Suppressor macrophage treated with lipopolysaccharide for 1 hour (primary cell): ENCODE measurements at places on chromosomes 11 and 22.

GRCh38 chr11:57073128-57073527 lies 84.4 kb downstream of the OR5AK2 start:
- DNase-seq: no peak

- no peak for DNase-seq
Measured at GRCh38 chr11:65581928-65582327, 6.1 kb downstream of the EHBP1L1 start.

DNA sequence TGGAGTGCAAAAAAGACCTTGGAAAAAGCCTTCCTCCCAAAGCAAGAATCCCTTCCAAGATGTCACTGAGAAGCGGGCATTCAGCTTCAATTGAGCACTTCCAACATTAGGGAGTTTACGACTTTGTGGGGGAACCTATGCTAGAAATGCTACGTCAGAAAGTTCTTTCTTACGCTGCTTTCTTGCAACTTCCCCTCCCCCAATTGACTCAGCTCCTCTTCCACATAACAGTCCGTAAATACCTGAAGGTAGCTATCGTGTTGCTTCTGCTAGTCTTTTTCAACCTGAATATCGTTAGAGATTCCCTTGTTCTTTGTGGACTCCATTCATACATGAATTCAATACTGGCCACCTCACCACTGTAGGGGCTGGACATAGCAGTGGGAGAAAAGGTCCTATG lies 47.0 kb downstream of the VSIG10L2 start:
- DNase-seq: no peak

GRCh38 chr11:30559004-30559403 lies 27.1 kb downstream of the MPPED2 start:
- no peak for DNase-seq

- no peak for DNase-seq
Measured at GRCh38 chr11:96326959-96327358, 16.0 kb downstream of the MAML2 start.

- DNase-seq: no peak
Measured at GRCh38 chr11:101582989-101583250, 887 bp downstream of the TRPC6 start.

- DNase-seq: no peak
Measured at GRCh38 chr11:122168218-122168617, 52.2 kb upstream of the BLID start.

GRCh38 chr22:49622241-49623105 lies 205.2 kb downstream of the BRD1 start:
- no peak for DNase-seq

DNA sequence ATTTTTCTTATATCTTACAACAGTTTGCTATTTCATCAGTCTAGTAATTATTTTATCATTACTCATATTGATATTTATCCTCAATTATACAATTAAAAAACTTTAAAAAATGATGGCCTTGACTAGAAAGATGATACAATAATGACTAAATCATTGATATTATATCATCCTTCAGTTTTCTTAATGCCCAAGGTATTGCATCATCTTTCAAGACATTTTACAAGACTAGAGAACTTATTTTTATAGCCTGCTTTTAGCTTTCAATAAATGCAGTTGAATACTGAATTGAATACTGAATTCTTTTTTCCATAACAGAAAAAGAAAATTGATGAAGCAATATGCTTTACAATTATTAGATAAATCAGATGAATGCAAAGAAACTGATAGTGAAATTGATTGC lies 886.5 kb upstream of the LRRC4C start:
- no peak for DNase-seq

- DNase-seq: peak; percentile 83
Measured at GRCh38 chr11:69027704-69028372, 14.8 kb upstream of the MRGPRF start.

DNA sequence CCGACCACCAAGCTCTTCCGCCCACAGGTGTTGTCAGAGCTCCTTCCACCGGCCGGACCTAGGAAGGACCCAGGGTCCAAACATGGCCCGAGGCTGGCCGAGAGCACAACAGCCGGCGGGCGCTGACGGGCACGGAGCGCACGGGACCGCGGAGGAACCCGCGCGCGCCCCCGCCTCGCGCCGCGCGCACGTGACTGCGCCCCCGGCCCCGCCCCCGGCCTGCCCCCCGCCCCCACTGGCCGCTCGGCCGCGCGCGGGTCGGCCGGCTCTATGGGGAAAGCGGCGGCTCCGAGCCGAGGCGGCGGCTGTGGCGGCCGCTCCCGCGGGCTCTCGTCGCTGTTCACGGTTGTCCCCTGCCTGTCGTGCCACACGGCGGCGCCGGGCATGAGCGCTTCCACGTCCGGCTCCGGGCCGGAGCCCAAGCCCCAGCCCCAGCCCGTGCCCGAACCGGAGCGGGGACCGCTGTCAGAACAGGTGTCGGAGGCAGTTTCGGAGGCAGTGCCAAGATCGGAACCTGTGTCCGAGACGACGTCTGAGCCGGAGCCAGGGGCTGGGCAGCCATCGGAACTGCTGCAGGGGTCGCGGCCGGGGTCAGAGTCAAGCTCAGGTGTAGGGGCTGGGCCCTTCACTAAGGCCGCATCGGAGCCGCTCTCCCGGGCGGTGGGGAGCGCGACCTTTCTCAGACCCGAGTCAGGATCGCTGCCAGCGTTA lies at the start of gene OSBP2:
Gene OSBP2, plus strand, starts transcription at position 235 of the 711 bp plus-strand sequence. Its CDS starts 36 bp downstream, at position 271.
- peak; percentile 74 for DNase-seq

DNA sequence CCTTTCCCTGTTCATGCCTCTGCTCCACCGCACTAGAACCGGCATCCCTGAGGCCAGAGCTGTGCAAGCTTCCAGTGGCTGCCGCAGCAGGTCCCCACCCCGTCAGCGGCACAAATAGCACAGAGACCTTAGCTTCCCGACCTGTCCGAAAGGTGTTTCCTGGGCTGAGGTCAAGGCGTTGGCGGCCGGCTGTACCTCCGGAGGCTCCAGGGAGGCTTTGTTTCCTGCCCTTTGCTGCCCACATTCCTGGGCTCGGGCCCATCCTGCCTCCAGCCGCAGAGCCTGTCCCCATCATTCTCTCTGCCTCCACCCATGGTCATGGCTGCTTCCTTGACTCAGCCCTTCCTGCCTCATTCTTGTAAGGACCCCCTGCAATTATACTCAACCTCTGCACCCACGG lies 31.2 kb downstream of the ARHGAP8 start:
- no peak for DNase-seq

DNA sequence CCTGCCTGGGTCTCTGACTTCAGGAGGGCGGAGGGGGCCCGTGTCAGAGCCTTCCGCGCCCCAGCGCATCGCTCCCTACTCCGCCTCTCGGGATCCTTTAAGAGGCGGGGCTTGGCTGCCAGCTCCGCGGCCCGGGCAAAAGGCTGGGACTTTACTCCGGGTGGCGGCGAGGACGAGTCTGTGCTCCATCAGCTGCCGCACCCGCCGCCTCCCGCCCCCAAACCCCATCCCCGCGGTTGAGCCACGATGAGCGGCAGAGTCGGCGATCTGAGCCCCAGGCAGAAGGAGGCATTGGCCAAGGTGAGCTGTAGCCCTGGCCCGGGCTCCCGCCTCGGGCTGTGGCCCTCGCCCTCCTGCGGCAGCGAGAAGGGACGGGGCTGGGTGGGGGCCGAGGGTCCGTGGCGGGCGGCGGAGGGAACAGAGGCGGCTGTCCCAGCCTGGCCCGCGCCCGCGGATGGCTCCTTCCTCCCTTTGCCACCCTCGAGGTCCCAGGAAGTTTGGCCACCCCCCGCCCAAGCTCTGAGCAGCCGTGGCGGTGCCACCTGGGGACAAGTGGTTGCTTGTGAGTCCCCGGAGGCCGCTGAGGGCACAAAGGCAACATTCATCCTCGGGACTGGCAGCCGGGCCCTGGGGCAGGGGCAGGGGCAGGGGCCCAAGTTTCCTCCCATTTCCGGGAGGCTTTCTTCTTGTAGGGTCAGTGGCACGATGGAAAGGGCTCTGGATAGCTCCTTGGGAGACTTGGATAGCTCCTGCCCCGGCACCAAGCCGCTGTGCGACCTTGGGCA lies at the start of gene SEC14L2:
Gene SEC14L2, plus strand, starts transcription at position 148 of the 785 bp plus-strand sequence. Its CDS starts 99 bp downstream, at position 247.
- DNase-seq: peak; percentile 75

GRCh38 chr11:11296434-11296833 lies 56.6 kb downstream of the CSNK2A3 start:
- no peak for DNase-seq

DNA sequence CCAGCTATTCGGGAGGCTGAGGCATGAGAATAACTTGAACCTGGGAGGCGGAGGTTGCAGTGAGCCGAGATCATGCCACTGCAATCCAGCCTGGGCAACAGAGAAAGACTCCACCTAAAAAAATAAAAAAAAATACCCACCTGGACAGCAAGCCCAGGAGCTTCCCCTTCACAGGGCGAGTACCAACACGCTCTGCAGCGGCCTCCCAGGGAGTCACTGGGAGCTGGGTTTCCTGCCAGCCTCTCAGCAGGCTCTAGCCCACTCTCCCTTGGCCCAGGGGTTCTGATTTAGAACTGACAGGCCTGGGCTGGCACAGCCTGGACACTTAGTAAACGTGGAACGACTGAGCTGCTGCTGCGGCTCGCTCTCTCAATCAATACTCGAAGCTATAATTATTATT lies 2.0 kb upstream of the CABP7 start:
- DNase-seq: no peak

- DNase-seq: peak; percentile 83
Measured at GRCh38 chr11:62905927-62906531, 15.1 kb downstream of the CHRM1 start.
